ENCODE measurements at places on chromosomes 16 and 17. TPM values are rescaled to one million over a fixed set of nuclear protein-coding genes. Genes with fewer than 3 reads are reported as not detected.
A peak's percentile ranks its signal among the peaks of the same experiment; 100 is the strongest.

GRCh38 chr17:44502598-44503146, 534 bp downstream of the GPATCH8 start:
- DNase-seq, result no peak

GRCh38 chr16:57764341-57765159, 29.0 kb downstream of the KATNB1 start:
- peak; percentile 52 for DNase-seq

DNA sequence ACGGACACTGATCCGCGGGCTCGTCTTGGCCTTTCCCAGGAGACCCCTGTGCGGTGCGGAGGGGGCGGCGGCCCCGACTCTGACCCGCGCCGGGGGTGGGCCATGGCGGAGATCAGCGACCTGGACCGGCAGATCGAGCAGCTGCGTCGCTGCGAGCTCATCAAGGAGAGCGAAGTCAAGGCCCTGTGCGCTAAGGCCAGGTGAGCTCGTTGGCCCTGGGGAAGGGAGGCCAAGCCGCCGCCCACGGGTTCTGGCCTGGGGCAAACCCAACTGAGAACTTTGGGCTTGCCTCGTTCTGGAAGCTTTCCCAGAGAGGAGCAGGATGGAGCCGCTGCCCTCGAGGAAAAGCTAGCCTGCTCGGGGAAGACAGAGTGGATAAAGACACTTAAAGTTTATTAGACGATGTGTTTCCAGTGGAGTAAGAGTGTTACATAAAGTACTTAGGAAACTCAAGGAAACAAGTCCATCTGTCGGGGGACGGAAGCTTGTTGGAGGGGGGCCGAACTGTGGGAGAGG, 540 bp downstream of the PPP4C start:
- no peak for DNase-seq

DNA sequence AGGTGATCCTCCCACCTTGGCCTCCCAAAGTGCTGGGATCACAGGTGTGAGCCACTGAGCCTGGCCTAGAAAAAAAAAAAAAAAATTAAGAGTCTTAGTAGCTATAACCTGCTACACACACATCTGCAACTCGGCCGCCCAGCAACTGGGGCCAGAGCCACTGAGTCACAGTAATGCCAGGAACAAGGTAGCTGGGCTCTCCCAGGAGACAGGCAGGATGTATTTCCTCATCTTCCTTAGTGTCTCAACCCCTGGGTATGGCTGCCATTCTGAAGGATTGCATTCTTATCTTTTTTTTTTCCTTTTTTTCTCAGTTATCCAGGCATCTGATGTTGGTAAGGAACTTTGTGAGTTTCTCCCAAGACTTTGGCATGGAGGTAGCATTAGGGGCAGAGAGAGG, 7.1 kb upstream of the PSMD3 start:
- DNase-seq, result no peak

CCL2 gene
- total RNA-seq, result not detected

TAC4 gene
- total RNA-seq, result not detected

- DNase-seq, result peak; percentile 85
Measured at GRCh38 chr17:74453665-74454196, 12.7 kb upstream of the CD300A start.

ADAMTS18 gene
- not detected for total RNA-seq

DNA sequence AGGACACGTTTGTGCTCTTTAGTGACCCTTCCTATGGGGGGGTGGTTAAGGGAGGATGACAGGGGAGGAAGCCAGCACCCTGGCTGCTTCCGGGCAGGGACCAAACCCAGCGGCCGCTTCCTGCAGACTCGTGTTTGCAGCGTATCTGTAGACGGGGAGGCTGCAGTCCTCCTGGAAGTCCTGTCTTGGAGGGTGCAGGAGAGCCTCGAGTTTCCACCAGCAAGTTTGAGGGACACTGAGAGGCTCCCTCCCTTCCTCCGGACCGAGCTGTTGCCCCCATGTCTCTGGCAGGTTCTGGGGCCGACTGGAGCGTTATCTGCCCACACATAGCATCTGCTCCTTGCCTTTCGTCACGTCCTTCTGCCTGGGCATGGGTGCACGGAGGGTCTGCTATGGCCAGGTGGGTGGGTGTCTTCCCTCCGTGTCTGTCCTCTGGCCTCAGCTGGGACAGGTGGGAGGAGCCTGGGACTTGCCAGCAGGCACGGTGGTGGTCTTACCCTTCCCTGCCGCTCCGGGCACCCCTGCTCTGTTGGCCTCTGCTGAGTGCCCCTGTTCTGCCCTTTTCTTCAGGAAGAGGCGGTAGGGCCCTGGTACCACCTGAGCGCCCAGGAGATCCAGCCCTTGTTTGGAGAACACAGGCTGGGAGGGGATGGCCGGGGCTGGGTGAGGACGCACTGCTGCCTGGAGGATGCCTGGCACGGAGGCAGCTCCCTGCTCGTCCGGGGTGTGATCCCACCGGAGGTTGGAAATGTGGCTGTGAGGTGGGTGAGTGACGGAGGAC, 8.8 kb downstream of the ENGASE start:
- no peak for DNase-seq

- DNase-seq, result peak; percentile 76
Measured at GRCh38 chr16:85420501-85421337, 192.4 kb upstream of the GSE1 start.

DNA sequence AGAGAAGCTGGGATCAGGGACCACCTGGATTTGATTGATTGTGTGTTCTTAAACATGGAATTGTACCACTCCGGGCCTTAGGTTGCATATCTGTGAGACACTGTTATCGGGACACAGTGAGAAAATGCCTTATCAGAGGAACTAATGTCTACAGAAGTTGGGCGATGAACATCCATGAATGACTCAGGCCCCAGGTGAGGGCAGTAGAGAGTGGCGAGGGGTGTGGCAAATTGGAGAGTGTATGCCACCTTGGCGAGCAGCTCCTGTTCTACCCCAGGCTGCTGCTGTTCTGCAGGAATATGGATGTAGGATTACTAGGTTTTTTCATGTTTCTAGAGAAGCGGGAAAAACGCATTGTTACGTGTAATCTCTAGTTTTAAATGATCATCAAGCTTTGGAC, 38.8 kb downstream of the CLEC16A start:
- DNase-seq, result no peak

DNA sequence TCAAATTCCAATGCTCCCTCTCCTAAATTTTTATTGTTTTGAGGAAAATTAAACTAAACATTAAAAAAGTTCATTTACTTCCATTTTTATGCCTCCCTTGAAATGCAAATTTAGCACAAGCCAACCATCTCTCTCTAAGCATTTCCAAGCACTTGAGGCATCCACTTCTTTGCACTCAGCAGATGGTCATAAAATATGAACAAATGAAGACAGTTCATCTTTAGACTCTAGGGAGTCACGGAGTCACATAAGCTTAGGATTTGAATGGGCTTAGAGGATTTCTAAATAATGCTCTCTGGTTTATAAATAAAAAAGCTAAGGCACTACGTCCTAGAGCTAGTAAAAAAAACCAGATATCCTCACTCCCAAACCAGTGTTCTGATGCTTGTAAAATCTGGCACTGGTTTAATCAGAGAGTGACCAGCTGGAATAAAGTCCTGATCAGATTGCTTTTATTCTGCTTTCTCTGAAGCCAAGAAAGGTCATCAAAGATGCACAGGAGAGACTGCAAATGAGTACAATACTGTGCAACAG, 204.2 kb downstream of the CA10 start:
- no peak for DNase-seq

KRTAP9-8 gene
- not detected for total RNA-seq

CMTM2 gene
- total RNA-seq, result 1.1 TPM

DNA sequence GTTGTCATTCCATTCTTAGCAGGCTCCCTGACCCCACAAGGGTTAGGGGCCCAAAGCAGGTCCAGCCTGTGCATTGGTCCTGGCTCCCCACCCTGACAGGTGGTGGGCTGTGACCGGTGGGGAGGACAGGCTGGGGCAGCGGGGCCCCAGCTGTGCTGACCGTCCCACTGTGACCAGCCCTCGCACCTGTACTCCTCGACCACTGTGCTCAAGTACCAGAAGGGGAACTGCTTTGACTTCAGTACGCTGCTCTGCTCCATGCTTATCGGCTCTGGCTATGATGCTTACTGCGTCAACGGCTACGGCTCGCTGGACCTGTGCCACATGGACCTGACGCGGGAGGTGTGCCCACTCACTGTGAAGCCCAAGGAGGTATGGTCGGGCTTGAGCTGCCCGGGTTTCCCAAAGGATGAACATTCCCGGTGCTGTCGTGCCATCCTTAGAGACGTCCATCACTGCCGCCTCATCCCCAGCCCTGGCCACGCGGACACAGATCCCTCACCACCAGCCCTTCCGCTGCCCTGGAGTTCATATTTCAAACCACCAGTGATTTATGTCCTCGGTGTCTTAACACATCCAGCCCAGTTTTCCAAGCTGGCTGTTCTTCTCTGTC, 7.3 kb downstream of the DRC7 start:
- no peak for DNase-seq

- no peak for DNase-seq
Measured at GRCh38 chr16:21953541-21953902, 361 bp downstream of the UQCRC2 start.

HOXB1 gene
- not detected for total RNA-seq

- DNase-seq, result no peak
Measured at GRCh38 chr17:6654841-6655731, 3.5 kb downstream of the C17orf100 start.

CDH8 gene
- not detected for total RNA-seq

KRTAP4-6 gene
- total RNA-seq, result not detected

HOXB2 gene
- total RNA-seq, result 17.2 TPM
